Activated T-cell treated with anti-CD3 and anti-CD28 coated beads, Interleukin-2, amount 50 U/mL, for 4 hours (primary cell): ENCODE measurements at places on chromosomes 2 and 18.

- DNase-seq = no peak
Observed at GRCh38 chr18:27136208-27136535, 48.9 kb downstream of the CHST9 start.

- DNase-seq = peak; percentile 35
Observed at GRCh38 chr2:102664471-102664909, 45.1 kb downstream of the SLC9A2 start.

DNA sequence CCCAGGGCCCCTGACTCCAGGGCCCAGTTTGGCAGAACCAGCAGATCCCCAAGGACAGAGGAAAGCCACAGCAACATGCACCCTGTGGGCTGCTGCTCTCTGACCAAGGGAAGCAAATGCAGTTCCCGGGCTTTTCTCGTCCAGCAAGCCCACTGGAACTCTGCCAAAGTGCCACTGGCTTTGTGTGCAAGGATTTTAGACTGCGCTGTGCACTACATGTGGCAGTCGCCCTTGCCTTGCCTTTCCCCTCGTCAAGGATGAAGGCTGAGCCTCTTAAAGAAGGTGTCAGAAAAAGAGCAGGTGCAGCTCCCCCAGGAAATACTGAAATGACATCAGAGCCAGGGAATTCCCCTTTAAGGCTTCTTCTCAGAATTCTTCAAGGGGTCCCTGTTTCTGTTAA lies 199.2 kb downstream of the TFCP2L1 start:
- no peak for DNase-seq

DNA sequence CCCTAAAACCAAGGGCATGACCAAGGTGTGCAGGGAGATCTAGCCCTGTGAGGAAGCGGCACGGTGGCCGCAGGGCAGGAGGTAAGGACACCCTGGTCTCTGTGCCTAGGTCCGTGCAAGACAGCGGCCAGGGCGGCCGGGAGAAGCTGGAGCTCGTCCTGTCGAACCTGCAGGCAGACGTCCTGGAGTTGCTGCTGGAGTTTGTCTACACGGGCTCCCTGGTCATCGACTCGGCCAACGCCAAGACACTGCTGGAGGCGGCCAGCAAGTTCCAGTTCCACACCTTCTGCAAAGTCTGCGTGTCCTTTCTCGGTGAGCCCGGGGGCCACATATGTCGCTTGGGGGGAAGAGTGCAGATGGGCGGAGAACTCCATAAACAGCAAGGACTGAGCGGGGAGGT lies 235.4 kb downstream of the ATAD2B start:
- no peak for DNase-seq

DNA sequence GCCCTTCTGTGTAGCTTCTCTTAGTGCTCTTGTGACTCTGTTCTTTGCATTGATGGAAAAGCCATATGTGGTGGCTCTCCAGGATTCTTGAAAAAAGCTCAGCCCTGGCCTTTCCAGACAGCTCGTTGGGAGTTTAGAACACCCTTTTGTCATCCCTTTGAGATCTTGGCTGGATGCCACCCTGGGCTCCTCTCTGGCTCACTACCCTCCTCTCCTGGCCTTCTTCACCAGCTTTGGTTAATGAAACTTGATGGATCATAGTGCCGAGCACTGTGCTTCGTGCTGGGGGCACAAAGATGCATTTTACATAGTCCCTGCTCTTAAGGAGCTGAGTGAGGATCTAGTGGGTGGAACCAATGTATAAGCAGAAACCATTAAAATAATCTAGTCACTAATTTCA lies 15.6 kb upstream of the FHOD3 start:
- no peak for DNase-seq

DNA sequence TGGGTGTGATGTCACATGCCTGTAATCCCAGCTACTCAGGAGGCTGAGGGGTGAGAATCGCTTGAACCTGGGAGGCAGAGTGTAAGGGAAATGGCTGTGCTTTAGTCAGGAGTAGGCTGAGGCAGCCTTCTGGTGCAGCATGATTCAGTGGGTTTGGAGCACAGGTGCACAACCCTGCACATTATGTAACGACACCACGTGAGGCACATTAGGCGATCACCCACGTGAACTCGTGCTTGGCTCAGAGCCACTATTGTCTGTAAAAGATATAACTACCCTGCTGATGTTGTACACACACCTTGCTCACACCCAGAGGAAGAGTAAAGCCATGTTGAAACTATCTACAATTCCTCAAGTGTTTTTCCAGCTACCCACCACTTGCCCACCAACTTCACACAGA lies 54.8 kb upstream of the ZC3H15 start:
- DNase-seq = no peak

DNA sequence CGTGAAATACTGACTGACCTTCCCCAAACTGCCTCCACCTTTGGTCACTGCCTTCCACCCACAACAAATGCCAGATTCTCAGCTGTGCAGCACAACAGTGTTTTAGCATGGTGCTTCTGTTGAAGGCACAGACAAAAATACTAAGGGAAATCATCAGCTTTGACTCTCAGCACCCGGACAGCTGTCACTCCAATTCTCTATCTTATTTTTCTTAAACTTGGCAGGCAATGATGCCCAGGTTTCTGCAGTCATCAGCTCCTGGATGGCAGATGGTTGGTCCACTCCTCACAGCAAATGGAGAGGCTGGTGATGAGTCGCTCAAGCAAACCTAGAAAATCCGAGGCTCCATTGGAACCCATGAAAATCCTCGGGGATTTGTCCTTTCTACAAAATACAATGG lies 2.9 kb upstream of the FAM124B start:
- no peak for DNase-seq

- DNase-seq = no peak
Observed at GRCh38 chr18:80200932-80201672, 46.2 kb downstream of the PARD6G start.

DNA sequence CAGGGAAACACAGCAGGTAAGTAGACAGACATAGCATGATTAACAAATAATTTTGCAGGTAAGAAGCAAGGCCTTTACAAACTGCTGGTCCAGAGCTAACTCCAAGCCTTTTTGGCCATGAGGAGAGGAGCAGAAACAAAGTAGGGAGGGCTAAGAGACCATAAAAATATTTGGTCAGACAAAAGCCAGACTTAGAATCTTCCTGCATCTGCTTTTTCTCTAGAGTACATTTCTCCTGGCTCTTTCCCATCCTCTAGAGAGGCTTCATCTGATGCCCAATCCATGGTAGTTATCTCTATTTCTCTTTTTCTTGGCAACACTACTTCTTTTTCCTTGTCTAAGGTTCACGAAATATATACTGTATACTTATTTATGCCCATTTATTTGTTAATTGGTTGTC lies 577.1 kb downstream of the PIK3C3 start:
- DNase-seq = no peak

DNA sequence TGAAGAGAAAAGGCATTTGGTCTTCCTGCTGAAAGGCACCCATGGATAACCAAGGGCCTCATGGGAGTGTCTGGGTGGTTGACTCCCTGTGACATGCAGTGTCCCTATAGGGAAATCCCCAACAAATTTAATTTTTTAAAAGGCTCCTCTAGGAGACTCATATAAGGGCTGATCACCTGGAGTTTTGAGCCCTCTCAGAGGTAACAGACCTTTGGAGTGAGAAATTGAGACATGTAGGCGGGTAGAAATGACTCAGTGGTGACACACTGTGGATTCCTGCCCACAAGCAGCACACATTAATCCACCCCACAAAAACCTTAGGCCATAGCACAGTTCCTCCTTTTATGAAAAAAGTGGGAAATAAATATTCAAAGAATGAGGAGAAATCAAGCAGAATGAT lies 557.0 kb upstream of the CNTNAP5 start:
- DNase-seq = no peak

DNA sequence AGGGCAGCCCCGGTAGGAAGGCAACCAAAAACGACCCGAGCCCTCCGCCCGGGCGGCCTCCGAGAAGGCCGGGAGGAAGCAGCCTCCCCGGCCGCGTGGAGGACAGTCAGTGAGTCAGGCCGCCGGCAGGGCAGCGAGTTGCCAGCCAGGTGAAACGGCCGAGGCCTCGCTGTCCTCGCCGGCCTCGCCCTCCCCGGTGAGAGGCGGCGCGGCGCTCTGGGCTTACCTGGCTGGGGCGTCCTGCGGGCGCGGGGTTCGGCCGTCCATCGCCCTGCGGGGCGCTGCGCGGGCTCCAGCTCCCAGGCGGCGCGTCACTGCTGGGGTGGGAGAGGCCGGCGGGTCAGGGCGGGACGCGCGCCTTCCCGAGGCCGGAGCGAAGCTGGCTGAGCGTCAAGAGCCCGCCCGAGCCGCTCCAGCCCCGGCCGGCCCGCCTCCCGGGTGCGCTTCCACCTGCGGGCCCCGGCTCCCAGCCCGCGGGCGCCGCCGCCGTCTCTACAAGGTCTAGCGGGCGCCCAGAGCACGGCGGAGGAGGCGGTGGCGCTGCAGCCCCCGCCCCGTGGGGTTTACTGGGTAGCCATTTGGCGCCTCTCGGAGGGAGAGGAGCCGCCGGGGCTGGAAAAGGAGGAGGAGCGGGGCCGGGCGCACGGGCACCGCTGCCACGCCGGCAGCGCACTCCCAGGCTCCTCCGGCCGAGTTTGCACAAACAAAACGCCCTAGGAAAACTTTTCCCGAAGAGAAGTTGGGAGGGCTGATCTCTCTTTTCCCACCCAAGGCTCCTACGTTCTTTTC lies 499 bp downstream of the COBLL1 start:
- no peak for DNase-seq
